Activated gamma-delta T cell treated with Interleukin-2 at 50 U/mL for 16 hours (primary cell): ENCODE measurements at places on chromosomes 4 and X.

- no peak for DNase-seq
Measured at GRCh38 chr4:91826186-91826585, 477.6 kb upstream of the GRID2 start.

GRCh38 chr4:40255393-40256281, 58.8 kb downstream of the RHOH start:
- DNase-seq, result no peak

DNA sequence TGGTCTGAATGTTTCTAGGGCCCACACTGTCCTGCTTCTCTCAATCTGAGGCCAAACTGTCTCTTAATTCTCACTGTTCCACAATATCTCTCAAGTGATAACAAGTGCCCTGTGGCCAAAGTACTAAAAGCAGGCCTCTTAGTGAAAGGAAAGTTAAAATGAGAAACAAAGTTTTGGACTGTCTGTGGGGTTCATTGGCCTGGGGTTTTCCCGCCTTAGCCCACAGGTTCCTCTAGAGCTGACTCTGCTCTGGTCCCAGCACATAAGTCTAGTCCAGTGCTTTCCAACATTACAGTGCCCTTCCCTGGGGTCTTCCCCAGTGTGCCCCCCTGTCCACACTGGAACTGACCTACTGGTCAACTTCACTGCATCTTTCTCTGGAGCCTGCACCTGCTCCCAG, 6.3 kb downstream of the MAGEB1 start:
- no peak for DNase-seq

DNA sequence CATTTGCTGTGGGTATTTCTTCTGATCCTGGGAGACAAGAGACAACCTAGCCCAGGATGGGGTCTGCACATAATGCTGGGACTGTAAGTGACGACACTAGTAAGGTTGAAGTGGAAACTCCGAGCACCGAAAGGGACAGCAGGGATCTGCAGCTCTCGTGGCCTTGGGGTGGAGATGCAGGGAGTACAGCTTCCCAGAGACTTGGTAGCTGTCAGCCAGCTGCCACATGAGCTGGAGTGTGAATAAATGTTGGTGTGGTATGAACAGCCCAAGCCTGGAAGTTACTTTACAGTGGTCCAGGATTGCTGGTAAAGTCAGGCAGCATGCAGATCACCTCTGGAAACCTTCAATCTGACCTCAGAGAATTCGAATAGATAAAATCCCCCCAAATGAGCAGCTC, 97.6 kb downstream of the FAM193A start:
- no peak for DNase-seq

DNA sequence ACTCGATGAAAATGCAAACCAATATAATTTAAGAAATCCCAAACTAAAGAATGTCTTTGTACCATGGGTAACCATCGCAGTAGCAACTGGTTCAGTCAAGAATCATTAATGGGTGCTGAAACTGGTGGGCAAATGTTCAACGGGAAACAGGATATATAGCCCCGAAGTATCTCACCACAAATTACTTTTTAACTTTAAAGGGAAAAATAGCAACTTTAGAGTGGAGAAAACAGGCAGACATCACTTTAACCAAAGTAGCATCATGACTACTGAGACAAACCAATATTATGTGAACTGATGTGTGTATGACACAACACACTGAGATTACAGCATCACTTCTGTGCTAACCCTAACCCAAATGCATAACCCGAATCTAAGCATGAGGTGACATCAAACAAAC, 33.8 kb upstream of the SLAIN2 start:
- DNase-seq, result no peak

DNA sequence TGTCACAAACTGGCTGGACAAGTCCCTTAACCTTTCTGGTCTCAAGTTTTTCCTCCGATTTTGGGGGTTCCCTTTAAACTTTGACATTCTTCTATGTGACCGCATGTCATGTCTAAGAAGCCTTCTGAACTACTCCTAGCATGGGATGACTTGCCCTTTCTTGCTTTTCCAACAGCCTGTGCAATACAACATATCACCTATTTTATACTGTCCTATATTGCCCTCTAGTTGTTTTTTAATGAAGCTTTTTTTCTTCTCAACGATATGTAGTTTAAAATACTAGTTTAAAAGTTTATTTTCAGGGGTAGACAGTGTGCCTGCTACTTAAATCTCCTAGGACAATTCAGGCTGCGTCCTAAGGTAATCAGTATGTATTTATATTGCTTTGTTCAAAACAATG, 1.0 kb upstream of the IGBP1 start:
- DNase-seq, result no peak

DNA sequence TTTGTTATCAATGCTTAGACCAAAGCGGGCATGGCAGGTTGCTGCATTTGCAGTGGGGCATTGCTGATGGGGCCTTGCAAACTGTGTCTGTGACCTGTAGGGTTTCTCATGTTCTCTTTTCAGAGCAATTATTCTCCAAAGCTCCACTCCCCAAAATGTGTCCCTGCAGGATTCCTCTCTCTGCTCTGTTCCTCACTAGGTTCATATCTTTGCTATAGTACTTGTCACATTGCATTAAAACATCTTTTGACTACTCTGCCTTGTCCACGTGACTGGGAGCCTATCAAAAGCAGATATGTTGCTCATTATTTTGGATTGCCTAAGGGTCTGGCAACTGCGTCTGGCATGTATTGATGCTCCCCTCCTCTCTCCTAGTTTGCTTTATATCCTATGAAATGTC, 177.7 kb upstream of the MID1 start:
- no peak for DNase-seq

DNA sequence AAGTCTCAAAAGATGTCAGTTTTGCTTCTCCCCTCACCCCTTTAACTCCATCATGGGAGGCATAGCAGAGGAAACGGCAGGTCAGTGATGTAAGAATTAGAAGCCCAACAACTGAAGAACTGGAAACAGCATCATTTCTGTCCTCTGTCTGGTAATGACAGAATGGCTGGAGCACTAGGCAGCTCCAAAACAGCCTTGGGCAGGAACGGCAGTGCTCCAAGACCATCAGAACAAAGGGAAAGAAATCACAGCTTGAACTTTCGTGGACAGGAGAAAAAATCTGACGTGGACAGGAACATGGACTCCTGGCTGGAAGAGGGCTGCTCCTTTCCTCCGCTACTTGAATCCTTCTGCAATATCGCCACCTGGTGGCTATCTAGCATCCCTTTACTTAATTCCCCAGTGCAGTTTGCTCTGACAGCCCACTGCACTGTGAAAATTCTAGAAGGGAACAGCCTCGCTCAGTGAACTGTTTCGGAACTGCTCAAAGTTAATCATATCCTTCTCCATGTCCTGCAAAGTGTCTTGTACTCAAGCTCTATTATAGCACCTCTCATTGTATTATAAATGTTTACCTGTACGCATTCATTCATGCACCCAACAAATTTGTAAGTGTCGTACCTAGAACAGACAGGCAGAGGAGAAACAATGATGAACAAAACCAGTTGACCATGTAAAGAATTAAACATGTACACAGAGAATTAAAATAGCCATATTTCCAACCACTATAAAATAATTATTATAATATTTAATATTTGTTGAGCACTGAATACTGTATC, 20.4 kb downstream of the SLC25A53 start:
- peak; percentile 56 for DNase-seq

DNA sequence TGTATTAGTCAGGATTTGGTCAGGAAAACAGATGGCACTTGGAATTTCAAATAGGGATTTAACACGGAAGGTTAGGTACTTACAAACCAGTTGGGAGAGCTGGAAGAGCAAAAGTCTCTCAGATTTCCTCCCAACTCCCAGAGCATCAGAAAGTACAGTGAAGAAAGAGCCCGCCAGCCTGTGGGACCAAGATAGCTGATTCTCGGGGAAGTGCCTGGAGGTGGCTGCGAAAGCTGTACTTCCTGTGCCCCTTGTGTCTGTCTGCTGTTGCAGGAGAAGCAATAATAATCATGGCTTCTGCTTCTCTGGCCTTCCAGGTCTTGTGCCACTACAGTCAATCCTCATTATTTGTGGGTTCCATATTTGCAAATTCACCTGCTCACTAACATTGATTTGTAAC, 221.0 kb upstream of the BCOR start:
- DNase-seq, result no peak

- no peak for DNase-seq
Measured at GRCh38 chr4:121390335-121390734, 9.5 kb upstream of the QRFPR start.

DNA sequence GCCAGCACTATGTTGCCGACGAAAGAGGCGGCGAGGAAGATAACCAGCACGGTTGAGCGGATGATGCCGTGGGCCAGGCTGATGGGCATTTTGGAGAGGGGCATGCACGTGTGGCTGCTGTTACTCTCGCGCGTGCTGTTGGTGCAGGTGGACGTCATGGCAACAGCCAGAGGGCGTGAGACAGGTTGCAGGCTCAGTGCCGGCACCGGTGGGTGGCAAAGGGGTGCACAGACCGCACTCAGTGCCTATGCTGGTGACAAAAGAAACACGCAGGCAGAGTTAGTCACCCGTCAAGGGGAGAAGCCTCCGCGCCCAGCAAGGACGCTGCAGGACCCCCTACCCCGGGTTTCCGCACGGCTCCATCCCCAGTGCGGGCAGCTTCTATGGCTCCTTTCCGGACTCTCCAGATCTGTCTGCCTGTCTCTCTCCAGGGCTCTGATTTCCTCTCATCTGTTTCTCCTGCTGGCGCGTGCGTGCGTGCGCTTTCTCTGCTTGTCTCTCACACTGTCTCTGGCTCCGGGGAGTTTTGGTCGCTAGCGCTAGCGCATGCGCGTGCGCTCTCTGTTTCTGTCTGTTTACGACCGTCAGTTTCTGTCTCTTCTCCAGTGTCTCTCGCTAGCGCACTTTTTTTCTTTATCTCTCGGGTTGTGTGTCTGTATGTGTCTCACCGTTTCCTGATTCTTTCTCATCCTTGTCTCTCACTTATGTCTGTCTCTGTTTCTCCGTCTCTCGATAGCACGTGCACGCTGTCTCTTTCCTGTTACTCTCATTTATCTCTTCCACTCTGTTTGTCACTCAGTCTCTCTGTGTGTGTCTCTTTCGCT, 2.1 kb downstream of the GPR101 start:
- DNase-seq, result no peak
